ENCODE measurements at places on chromosomes 3 and 15.

GRCh38 chr3:171239757-171240503 lies 213.4 kb upstream of the SLC2A2 start:
- DNase-seq, result no peak

DNA sequence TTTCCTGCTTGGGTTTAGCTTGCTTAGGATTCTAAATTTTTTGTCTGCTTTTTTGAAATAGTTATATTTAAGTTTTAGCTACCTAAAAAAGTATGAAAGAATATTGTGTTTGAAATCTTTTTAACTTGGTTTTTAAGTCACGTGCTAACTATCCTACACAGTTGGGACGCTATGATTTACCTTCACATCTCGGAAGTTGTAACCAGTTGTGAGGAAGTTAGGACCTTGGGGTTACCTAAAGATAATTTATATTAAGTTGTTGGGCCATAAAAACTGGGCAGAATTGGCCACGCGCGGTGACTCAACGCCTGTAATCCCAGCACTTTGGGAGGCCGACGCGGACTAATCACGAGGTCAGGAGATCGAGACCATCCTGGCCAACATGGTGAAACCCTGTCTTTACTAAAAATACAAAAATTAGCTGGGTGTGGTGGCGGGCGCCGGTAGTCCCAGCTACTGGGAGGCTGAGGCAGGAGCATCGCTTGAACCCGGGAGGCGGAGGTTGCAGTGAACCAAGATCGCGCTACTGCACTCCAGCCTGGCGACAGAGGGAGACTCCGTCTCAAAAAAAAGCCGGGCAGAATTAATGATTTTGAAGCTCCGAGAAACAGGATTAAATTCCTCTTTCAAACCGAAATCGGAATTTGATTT lies 1.0 kb downstream of the ZFAND6 start:
- DNase-seq, result peak; percentile 72

DNA sequence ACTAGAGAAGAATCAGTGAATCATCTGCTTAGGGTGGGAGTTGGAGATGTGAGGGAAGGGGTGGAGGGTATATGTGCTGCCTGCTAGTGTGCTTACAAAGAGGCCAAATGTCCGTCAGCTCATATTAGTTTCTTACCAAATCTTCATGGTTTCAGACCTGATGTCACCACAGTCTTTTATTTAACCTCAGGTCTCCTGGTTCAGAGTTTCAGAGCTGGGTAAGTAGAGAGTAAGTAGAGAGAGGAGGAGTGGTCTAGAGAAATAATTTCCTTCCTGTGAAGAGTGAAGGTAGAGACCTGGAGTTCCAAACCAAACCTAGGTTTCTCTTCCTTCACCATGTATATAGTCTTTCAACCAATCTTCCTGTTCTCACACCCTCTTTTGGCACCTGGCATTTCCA lies 17.5 kb upstream of the P2RY1 start:
- no peak for DNase-seq

DNA sequence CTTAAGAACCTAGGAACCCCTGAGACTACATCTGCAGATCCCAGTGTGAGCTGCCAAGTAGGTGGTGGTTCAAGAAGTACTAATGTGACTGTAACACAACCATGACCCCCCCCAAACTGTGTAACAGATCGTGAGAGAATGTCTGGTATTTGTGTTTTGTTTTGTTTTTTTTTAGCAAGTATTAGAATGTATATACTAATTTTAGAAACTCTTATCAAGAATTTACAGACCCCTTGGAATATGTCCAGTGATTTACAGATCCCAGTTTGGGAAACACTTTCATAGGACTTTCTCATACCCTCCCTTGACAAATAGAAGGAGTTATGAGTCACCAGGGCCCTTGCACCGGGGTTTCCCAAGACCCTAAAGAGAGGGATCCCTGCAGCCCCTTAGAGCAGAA lies 79.8 kb downstream of the SEMA5B start:
- DNase-seq, result peak; percentile 5

DNA sequence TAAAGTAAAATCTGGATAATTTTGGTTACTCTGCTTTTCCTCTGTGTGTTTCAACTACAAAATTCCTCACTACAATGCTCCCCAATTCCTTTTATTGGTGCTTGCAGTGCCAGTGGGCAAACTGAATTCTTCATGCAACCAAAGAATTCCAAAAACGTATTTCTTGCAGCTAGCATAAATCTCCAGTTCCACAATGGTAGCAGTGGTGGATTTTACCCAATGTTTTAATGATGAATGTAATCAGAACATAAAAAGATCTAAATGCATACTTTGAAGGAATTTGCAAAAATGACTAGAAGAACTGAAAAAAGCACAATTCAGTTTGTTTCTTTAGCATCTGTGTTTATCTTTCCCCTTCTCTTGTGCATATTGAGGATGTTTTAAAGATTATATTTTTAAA lies 359.6 kb upstream of the TPRG1 start:
- DNase-seq, result no peak

DNA sequence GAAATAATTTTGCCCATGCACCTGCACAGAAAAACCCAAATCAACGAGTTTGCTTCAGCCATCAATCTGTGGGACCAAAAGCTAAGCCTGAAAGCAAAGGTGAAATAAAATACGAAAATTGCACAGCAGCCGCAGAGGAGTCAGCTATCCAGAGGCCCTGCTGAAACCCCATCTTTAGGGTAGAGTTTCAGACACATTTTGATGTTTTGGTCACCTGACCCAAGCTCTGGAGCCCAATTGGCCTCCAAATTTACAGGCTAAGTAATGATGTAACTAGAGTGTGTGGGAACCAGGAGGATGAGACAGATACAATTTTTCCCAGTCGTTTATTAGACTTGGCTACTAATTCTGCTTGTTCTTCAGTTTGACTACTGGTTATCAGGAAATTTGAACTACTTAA lies 308.6 kb upstream of the ATP11B start:
- no peak for DNase-seq

GRCh38 chr15:62644889-62645742 lies 397.4 kb upstream of the TPM1 start:
- no peak for DNase-seq

GRCh38 chr3:8324747-8325146 lies 176.9 kb upstream of the LMCD1 start:
- DNase-seq, result peak; percentile 12

GRCh38 chr3:171260899-171261298 lies 199.3 kb downstream of the TNIK start:
- peak; percentile 34 for DNase-seq

DNA sequence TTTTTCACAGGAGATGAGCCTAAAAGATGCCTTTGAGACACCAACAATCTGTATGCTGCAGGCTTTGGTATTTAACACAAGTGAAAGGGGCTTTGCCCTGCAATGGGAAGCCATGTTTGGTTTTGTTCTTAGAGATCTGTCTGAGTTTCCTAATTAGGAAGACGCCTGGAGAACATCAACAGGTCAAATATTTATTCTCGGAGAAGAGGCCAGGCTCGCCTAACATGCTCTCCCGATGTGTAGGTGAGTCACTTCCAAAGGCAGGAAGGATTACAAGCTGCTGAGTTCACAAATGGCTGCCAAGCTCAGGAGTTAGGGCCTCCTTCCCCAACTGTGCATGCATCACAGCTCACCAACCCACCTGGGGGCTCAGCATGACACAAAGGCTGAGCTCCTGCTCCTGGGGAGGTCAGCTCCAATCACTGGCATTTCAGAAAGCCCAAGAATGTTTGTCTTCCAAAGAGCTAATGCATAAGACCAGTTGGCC lies 119.5 kb upstream of the PRICKLE2 start:
- no peak for DNase-seq

DNA sequence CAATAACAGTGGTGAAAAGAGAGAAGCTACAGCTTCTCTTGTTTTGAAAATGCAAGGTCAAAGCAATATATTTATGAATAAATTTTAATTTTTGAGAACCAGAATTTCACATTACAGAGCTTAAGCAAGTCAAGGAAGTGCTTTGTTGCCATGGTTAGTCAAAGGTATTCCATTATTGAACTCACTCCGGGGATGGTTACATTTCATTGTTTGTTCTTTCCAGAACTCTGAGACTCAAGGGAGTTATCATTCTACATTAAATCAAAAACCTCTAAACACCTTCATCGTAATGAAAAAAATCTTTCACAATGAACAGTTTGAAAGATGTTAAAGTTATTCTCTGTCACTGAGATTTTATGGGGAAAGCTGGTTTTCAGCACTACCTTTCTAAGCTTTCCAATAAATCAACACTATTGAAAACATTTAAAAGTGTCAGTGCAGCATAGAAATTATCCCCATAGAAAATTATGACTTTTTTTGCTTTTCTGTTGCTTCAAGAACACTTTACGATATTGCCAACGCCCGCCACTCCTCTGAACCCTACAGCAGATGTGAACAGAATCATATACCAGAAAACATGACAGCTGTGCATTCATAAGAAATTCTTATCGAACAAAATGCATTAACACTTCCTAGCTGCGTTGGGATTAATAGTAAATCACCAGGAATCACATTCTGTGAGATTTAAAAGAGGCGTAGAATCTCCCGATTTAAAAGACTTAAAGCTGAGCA lies 83.0 kb downstream of the OTOL1 start:
- no peak for DNase-seq

- no peak for DNase-seq
Measured at GRCh38 chr15:64895285-64896065, 16.2 kb upstream of the ANKDD1A start.

- DNase-seq, result no peak
Measured at GRCh38 chr3:171058058-171058457, 31.5 kb upstream of the SLC2A2 start.

DNA sequence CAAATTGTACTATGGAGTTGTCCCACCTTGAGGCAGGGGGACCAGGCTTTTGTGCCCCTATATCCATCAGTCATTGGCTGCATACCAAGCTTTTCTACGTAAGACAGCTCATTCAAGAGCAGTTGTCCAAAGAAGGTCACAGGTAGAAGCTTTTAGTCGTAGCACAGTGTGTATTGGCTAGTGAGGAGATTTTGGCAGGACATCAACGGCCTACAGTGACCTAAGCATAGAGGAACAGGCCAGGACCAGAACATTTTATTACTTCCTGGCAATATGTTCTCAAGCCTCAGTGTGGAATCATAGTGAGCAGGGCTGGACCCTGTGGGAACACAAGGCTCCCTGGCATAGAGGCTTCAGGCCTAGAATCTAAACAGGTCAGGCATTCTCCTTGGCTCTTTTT lies 105.4 kb upstream of the ANKRD28 start:
- DNase-seq, result no peak

DNA sequence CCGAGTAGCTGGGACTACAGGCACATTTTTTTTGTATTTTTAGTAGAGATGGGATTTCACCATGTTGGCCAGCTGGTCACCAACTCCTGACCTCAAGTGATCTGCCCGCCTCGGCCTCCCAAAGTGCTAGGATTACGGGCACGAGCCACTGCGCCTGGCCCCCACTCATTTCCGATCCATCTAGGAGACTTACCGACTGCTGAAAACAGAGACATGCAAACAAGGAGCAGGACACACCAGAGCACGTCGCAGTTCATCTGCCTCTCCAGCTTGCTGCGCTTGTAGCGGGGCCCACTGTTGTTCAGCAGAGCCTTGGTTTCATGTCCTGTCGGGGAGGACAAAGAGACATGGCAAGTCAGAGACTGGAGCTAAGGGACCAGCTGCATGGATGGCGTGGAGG lies 137.4 kb downstream of the ATP10A start:
- no peak for DNase-seq

GRCh38 chr15:31341071-31341470 lies 14.4 kb downstream of the KLF13 start:
- no peak for DNase-seq

DNA sequence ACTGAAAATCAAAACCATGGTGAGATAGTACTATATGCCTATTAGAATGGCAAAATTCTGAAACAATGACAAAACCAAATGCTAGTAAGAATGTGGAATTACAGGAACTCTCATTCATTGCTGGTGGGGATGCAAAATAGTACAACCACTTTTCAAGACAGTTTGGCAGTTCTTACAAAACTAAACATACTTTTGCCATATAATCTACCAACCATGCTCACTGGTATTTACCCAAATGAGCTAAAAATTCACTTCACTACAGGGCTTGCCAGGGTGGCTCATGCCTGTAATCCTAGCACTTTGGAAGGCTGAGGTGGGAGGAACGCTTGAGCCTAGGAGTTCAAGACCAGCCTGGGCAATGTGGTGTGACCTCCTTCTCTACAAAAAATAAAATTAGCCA lies 40.0 kb downstream of the MYO9A start:
- no peak for DNase-seq

DNA sequence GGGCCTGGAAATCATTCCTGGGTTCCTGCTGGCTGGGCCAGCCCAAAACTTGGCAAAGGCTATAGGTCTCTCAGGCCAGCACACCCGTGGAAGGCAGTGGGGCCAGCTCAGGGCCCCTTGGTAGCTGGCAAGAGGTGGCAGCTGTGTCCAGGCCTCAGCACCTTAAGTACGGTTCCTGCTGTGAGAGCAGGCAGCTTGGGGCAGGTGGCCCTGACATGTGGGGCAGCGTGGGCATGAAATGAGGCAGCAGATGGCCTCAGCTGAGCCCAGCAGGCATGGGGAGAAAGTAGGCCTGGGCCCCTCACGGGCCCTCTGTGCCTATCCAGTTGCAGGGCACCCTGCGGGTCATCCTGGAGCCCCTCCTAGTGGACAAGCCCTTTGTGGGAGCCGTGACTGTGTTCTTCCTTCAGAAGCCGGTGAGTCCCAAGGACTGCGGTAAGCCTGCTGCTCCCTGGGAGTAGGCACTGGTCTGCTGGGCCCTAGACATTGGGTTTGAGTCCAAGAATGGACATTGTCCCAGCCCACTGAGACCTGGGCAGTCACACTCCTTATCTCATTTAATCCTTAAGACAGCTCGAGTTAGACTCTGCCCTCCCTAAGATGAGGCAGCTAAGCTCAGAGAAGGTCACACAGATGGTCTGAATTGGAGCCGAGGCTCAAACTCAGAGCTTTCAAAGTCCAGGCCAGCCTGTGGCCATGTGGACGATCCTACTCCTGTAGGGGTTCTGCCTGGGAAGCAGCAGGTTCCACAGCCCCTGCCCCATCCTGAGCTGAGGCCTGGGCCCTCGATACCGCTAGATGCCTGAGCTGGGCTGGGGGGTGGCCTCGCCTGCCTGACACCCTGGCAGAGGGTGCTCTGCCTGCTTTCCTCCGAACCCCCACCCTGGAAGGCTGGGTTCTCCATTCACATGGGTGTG lies 25.5 kb downstream of the ESYT3 start:
- no peak for DNase-seq

DNA sequence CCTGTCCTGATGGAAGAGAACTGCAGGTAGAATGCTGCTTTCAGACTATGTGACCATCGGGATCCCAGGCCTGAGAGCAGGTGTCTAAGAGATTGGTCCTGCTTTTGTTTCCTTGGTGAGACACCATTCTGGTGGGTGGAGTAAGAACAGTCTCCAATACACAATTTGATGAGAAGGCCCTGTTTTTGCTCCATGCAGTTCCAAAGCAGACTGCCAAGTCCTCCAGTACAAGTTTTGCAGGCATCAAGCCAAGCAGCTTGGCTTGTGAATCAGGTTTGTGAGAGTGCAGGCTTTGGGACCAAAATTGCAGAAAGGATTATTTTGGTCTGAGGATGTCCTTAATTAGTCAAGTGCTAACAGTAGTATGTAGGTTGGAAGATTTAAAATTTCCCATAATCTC lies 381.6 kb downstream of the FOXP1 start:
- no peak for DNase-seq

- DNase-seq, result no peak
Measured at GRCh38 chr15:28888302-28888894, 2.6 kb downstream of the APBA2 start.
